ENCODE measurements at places on chromosomes 7 and 10. TPM values are rescaled to one million over a fixed set of nuclear protein-coding genes. Genes with fewer than 3 reads are reported as not detected.
A peak's percentile ranks its signal among the peaks of the same experiment; 100 is the strongest.

DNA sequence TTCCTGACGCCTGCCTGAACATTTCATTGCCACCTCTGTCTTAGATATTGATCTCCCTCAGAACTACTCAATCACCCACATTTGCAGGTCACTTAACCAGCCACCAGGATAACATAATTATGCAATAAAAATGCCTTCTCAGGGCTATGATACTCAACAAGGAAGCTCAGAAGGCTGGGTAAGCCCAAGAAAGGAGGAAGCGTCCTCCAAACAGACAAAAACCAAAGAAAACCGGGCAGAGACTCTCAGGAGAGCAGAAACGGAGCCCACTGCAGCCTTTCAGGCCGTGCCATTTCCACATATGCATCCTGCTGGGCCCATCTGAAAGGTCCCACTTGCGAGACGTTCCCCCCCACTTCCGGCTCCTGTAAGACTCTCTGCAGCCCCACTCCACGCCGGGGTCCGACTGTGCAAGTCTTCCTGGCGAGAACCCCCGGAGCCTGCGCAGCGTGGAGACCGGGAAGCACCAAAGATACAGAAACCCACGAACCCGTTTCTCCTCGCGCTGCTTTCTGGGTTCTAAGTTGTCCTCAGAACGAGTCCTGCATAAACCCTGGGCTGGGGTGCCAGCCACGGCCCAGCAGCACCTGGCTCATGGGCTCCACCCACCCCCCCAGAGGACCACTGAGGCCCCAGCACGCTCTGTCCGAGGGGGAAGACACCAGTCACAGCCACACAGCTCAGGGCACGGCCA, 83.7 kb downstream of the DIP2C start:
- no peak overlapping the region for H3K4me3 ChIP-seq
- peaks cover 57% of the 10 kb centered on the region for H3K4me1 ChIP-seq
- peaks cover 3% of the 10 kb centered on the region for H3K36me3 ChIP-seq
- no peak for DNase-seq

GRCh38 chr10:62095181-62096122, 173.2 kb downstream of the RTKN2 start:
- no peaks in the 10 kb centered on the region for H3K27me3 ChIP-seq
- peaks cover 25% of the 10 kb centered on the region for H3K4me1 ChIP-seq
- no peak overlapping the region for H3K4me3 ChIP-seq
- peaks cover 60% of the 10 kb centered on the region for H3K36me3 ChIP-seq
- no peak for DNase-seq
- no peak overlapping the region for H3K27ac ChIP-seq

DNA sequence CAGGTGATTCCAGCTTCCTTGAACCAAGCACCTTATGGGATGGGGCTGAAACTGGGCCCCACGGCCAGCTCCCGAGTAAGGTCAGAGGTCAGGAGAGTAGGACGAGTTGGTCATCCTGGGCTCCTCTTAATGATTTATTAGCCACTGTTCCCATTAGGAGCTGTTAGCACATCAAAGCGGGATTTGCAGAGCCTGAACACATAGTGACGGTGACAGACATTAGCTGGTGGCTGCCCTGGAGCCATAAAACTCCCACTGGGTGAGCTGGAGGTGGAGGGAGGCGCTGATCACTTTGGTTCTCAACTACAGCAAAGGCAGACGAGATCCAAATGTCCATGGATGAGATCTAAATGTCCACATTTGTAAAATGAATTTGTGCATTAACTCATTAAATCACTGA, 48.1 kb downstream of the COL13A1 start:
- no peak overlapping the region for H3K27ac ChIP-seq
- peaks cover 57% of the 10 kb centered on the region for H3K4me1 ChIP-seq
- no peak overlapping the region for H3K4me3 ChIP-seq
- peaks cover 34% of the 10 kb centered on the region for H3K27me3 ChIP-seq

DNA sequence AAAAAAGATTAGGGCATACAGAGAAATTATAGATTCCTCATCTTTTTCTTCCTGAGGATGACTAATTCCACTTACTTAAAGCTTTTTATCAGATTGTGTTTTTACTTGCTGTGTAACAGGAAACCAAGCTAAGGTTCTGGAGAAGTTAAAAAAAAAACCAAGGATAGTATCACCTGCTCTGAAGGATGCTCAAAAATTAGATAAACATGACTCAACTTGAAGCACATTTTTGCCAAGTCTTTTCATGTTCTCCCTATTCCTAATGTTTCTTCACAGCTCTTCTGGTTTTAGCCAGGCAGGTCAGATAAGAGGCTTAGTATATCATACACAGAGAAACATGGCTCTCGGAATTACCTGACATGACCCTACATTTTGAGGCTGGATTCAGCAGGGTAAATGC, 90.3 kb downstream of the CPEB3 start:
- H3K36me3 ChIP-seq: no peaks in the 10 kb centered on the region
- peaks cover 4% of the 10 kb centered on the region for H3K4me1 ChIP-seq
- H3K4me3 ChIP-seq: no peak overlapping the region
- no peaks in the 10 kb centered on the region for H3K27me3 ChIP-seq
- peak overlapping the region; percentile 36 for H3K27ac ChIP-seq

DNA sequence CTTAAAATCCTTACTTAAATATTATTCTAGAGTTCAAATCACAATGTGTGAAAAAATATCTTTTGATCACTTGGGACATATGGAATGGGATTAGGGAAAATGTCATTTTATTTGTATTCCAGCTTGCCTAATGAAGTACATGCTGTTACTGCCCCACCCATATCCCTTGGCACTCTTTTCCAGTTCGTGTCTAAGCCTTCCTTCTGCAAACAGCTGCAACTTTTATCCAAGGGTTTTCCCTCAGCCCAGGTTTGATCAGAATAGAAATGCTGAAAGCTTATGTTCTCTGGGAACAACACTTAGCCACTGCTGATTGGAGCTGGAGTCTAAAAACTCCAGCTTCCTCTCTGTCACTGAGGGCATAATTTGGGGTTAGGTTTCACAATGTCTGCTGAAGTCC, 214.1 kb upstream of the FAM3C start:
- H3K27me3 ChIP-seq: no peaks in the 10 kb centered on the region
- no peak overlapping the region for H3K4me3 ChIP-seq
- no peak for DNase-seq
- peaks cover 4% of the 10 kb centered on the region for H3K4me1 ChIP-seq
- no peaks in the 10 kb centered on the region for H3K36me3 ChIP-seq
- H3K27ac ChIP-seq: no peak overlapping the region

GRCh38 chr7:81064426-81064825, 145.6 kb upstream of the SEMA3C start:
- H3K4me3 ChIP-seq: no peak overlapping the region
- H3K27ac ChIP-seq: peak overlapping the region; percentile 40
- H3K4me1 ChIP-seq: peaks cover 21% of the 10 kb centered on the region
- peaks cover 3% of the 10 kb centered on the region for H3K36me3 ChIP-seq
- DNase-seq: no peak

- no peak overlapping the region for H3K4me3 ChIP-seq
- peak overlapping the region; percentile 38 for H3K27ac ChIP-seq
- no peaks in the 10 kb centered on the region for H3K27me3 ChIP-seq
- peaks cover 5% of the 10 kb centered on the region for H3K4me1 ChIP-seq
- no peaks in the 10 kb centered on the region for H3K36me3 ChIP-seq
- DNase-seq: no peak
Measured at GRCh38 chr10:86733260-86733671, 23.2 kb upstream of the BMPR1A start.

DNA sequence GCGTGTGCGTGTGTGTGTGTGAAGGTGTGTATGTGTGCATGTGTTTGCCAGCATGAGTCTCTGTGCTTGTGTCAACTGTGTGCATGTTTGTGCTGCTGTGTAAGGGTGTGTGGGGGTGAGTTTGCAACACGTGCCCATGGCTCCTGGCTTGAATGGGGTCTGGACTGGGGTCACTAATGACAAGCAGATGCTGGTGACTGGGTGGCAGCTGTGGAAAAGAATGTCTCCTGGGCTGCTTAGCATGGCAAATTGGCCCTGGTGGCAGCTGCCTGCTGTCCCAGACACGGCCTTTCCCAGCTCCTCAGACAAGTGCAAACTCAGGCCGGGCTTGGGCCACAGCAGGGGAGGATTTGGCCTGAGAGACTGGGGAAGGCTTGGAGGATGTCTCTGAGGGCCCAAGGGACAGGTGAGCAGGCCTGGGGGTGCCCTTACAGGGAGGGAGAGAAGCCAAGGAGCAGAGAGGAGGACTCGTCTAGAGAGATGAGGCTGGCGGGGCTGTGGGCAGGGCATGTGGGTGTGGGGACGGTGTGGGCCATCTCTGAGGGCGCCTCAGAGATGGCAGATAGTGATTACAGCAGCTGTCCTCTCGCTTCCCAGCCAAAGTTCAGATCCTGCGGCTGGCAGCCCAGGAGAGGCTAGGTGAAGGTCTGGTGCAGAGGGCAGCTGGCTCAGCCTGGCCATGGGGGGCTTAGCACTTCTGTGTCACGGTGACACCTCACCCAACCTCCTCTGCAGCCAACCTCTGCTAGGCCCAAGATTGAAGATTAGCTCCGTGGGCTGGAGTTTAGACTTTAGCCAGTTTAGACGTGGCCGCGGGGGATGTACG, 1.5 kb downstream of the AQP1 start:
- peak overlapping the region; percentile 48 for H3K4me3 ChIP-seq
- peak overlapping the region; percentile 50 for H3K27ac ChIP-seq
- DNase-seq: no peak
- peaks cover 27% of the 10 kb centered on the region for H3K4me1 ChIP-seq
- H3K36me3 ChIP-seq: no peaks in the 10 kb centered on the region

DNA sequence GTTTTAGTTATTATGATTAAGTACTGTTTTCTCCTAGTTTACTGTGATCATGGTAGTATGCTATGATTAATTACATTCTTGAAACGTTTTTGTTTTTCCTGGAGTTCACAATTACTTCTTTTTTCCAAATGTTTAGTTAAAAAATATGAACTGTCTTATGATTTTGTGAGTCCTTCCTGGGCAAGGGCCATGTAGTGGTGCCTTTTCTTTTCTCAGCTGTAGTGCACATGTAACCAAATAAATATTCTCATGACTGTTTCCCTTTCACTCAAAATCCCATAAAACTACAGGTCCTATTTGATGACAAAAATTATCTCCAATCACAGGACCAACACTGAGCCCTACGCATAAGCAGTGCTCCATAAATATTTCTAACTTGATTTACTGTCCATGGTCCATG, 118.9 kb upstream of the EGR2 start:
- H3K36me3 ChIP-seq: no peaks in the 10 kb centered on the region
- H3K27me3 ChIP-seq: no peaks in the 10 kb centered on the region
- DNase-seq: no peak
- H3K4me1 ChIP-seq: no peaks in the 10 kb centered on the region

GRCh38 chr10:6737080-6737641, 157.1 kb upstream of the PRKCQ start:
- peak overlapping the region; percentile 78 for H3K4me3 ChIP-seq
- peaks cover 42% of the 10 kb centered on the region for H3K4me1 ChIP-seq
- no peak for DNase-seq
- H3K36me3 ChIP-seq: no peaks in the 10 kb centered on the region

GRCh38 chr7:51014811-51015210, 232.1 kb upstream of the GRB10 start:
- H3K4me1 ChIP-seq: no peaks in the 10 kb centered on the region
- H3K27ac ChIP-seq: peak overlapping the region; percentile 18
- peaks cover 3% of the 10 kb centered on the region for H3K27me3 ChIP-seq
- no peak overlapping the region for H3K4me3 ChIP-seq
- peaks cover 3% of the 10 kb centered on the region for H3K36me3 ChIP-seq

- no peak overlapping the region for H3K4me3 ChIP-seq
- no peak overlapping the region for H3K27ac ChIP-seq
- no peaks in the 10 kb centered on the region for H3K4me1 ChIP-seq
Measured at GRCh38 chr10:26112532-26112931, 104.0 kb upstream of the GAD2 start.

DNA sequence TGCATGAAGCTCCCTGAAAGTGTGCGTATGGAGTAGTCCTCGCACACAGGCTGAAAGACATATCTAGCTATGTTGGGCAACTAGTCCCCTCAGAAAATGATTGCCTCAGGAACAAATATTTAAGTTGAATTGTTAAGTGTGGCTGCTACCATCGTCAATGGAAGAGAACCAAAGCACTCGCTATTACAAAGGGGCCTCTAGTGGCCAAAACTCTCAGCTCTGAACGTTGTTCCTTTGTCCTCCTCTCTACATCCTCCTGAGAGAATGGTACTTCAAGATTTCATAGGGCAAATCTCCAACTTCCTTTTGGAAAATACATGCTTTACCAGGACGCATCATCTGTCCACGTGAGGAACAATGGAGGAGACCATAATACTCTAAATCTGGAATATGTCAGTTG, 209.9 kb downstream of the NRG3 start:
- no peaks in the 10 kb centered on the region for H3K4me1 ChIP-seq
- no peaks in the 10 kb centered on the region for H3K36me3 ChIP-seq
- no peaks in the 10 kb centered on the region for H3K27me3 ChIP-seq
- H3K4me3 ChIP-seq: no peak overlapping the region
- no peak for DNase-seq

DNA sequence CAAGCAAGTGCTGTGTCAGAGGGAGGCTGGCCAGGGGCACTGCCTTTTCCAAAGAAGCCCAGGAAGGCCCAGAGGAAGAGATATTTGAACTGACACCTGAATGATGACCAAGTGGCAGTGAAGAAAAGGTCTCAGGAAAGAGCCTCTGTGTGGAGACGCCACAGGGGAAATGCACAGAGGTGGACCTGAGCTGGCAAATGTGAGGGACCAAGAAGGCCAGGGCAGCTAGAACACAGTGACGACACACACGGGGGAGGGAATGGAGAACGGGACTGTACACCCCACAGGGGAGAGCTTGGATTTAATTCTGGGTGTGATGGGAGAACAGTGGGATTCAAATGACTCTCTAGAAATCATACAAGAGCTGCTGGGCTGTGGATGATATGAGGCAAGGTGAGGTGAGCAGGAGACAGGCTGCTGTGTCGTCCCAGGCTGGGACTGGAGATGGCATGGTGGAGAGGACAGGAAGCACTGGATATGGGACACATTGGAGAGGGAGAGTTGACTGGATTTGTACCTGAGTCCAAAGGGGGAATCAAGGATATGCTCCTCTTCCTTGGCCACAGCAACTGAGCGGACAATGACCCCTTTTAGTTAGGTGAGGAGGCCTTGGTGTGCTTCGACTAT, 84.2 kb upstream of the DDC start:
- DNase-seq: no peak
- H3K4me1 ChIP-seq: peaks cover 4% of the 10 kb centered on the region
- no peak overlapping the region for H3K27ac ChIP-seq
- peaks cover 10% of the 10 kb centered on the region for H3K36me3 ChIP-seq

Gene VWC2
- total RNA-seq: 0.60 TPM

Gene CFAP58
- 0.34 TPM for total RNA-seq

Gene A1CF
- total RNA-seq: 12.1 TPM

Gene HOXA4
- total RNA-seq: 37.6 TPM

Gene FUOM
- total RNA-seq: 21.7 TPM

Gene NACAD
- total RNA-seq: 7.3 TPM

Gene AOC1
- total RNA-seq: 21.4 TPM

Gene FAM24A
- not detected for total RNA-seq

Gene COL17A1
- 94.1 TPM for total RNA-seq

Gene CTAGE15
- 1.6 TPM for total RNA-seq

Gene GCC1
- total RNA-seq: 15.6 TPM
